Kidney epithelial cell (primary cell): ENCODE measurements at places on chromosomes 5 and 9. TPM values are rescaled to one million over a fixed set of nuclear protein-coding genes. Genes with fewer than 3 reads are reported as not detected.

DNA sequence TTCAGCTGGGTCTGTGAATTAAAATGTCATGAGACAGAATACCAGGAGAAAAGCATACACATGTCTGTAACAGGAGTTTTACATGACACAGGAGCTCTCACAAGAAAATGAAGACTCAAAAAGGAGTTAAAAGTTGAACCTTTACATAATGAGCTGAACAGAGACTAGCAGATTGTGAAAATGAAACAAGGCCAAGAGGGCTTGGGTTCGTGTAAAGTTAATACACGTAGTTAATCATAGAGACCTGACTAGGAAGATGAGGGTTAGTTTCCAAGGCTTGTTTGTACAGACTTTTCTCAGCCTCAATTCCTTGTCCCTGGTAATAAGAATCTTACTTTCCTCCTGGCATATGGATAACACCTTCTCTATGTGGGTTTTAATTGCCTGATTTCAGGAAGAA is 1294.0 kb downstream of the MAT2B start:
- DNase-seq = no peak

- DNase-seq = no peak
Observed at GRCh38 chr9:6975198-6975597, 217.4 kb downstream of the KDM4C start.

DNA sequence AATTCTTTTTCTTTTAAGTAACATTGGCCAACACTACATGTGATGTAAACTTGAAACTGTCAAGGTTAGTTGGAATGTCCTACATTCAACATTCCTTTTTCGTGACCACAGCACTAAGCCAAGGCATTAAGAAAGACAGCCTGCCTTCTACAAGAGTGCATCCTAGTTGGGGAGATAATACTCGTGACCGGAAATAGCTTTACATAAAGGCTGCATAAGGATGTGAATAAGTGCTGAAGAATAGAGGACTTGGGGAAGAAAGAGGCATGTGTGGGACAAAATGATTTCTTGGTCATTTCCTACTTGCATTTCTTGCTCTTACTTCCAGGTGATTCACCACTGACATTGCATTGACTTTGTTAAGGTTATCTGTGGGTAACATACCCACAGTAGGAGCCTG is 282.0 kb downstream of the DMRT2 start:
- no peak for DNase-seq

GRCh38 chr5:73764586-73764985 is 138.6 kb downstream of the ARHGEF28 start:
- DNase-seq = peak; percentile 35

- DNase-seq = no peak
Observed at GRCh38 chr9:93668261-93668871, 92.0 kb downstream of the PHF2 start.

DNA sequence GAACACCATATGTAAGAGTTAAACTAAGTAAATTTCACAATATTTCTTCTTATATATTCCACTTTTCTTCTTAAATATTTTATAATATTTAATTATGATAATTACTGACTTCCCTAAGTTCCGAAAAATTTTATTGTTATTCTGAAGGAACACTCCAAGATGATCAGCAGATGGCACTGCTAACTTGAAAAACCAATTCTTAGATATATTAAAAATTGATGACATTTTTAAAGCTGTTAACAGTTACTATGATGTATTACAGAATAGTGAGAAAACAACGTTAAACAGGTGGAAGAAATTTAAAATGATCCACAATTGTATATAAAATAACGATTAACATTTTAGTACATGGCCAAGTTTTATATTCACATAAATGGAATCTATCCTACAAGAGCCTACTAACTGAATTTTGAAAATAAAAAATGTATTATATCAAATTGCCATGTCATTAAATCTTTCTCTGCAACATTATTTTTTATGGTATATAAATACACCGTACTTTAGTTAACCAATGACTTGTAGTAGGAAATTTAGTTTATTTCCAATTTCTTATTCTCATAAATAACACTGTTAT is 30.1 kb upstream of the MUSK start:
- no peak for DNase-seq

DNA sequence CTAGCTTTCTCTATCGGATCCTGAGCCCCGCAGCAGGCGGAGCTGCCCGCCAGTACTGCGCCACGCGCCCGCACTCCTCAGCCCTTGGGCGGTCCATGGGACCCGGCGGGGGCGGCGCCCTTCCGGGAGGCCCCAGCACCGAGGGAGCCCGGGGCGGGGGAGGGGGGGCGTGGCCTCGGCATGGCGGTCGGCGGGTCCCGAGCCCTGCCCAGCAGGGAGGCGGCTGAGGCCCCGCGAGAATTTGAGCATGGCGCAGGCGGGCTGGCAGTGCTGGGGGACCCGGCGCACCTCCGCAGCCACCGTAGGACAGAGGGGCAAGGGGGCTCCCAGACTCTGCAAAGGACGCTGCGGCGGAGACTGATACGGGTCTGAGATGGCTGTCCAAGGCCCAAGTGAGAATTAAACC is 6.8 kb downstream of the ZDHHC11B start:
- DNase-seq = no peak

GRCh38 chr5:81078930-81079329 is 118.8 kb downstream of the RASGRF2 start:
- DNase-seq = no peak

GRCh38 chr9:6109571-6109970 is 94.1 kb upstream of the RANBP6 start:
- DNase-seq = no peak

DNA sequence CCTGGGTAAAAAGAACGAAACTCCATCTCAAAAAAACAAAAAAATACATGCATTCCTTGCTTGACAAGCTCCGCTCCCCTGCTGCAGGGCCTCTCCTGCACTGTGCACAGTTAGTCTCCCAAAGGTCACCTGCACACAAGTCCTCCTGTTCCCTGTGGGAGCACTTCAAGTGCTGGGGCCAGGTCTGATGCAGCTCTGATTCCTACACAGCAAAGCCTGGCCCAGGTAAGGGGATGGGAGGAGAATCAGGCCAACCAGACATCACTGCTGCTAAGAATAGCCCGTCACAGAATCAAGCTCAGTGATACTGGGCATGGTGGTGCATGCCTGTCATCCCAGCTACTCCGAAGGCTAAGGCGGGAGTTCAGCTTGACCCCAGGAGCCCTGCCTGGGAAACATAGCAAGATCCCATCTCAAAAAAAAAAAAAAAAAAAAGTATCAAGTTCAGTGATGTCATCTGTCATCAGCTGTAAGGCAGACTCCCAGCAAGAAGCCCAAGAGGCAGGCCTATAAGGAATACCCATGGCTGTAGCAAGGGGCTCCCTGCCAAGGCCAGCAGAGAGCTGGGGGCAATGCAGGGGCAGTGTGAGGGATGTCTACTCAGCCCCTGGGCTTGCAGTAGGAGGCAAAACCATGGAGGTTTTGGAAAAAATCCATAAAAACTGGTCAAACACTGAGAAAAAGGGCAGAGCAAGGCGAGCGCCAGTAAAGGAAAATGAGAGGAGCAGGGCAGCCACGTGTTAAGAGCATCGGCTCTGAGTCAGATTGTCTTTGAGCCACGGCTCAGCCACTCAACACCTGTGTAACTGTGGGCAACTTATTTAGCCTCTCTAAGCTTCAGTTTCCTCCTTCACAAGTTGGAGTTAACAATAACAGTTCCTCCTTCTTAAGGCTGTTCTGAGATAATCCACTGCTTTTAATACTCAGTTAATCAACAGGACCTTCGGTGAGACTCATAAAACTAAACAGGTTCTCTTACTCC is 3.2 kb downstream of the TPM2 start:
- DNase-seq = no peak

DNA sequence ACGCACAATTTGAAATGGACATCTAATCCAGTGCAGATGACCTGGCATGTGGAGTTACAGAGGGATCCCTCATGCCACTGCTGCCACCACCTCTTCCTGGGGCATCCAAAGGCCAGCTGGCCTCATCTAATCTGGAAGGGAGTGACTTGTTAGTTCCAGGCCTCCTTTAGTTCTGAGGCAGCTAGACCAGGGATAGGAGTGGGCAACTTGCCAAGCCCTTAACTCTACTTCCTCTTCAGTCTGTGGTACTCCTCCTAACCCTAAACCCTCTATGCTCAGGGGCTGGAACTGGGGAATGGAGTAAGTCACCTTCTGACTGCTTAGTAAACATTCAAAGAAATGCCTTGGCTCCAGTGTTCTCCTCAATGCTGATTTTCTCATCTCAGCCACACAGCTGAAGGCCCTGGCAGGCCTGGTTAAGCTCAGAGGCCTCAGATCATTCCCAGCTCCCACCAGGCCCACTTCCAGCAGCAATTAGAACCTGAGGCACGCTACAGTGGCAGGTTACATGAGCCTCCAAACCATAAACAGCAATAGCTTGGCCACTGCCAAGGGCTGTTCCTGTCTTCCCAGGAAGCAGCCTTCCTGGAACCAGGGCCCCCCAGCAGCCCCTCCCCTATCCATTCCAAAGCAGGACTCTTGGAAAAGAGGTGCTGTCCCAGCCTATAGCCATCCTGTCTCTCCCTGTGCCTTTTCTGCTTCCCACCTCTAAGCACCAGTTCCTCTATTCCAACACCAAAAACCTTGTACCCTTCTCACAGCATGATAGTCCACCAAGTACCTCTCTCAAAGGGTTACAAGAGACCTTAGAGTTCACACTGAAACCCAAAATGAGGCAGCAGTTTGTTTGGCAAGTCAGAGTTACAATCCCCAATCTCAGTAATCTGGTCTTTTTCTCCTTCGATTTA is 2.0 kb downstream of the EIF4EBP3 start:
- no peak for DNase-seq

DNA sequence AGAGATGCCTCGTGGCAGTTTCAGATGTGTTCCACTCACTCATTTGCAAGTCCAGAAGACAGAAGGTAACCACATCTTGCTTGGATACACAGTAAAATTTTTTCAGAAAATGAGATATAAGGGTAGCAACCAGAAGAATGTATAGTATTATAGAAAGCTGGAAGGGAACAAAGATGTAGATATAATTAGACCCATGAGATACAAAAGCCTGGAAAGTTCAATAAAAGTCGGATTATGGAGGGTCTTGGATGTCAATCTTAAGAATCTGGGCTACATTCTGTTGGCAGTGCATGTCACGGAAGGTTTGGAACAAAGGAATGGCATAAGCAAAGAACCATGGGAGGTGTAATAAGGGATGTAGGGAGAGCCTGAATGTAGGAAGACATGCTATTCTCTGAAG is 5.1 kb upstream of the CEP78 start:
- no peak for DNase-seq

- no peak for DNase-seq
Observed at GRCh38 chr5:83364312-83365299, 106.9 kb upstream of the VCAN start.

The GPR151 gene
- total RNA-seq = not detected in 2 replicates

The LECT2 gene
- not detected in 2 replicates for total RNA-seq

The FIBCD1 gene
- total RNA-seq = 2.3 and 2.6 TPM in 2 replicates

The NTRK2 gene
- total RNA-seq = 0.96 and 1.5 TPM in 2 replicates
